Activated T-cell treated with anti-CD3 and anti-CD28 coated beads, Interleukin-2, amount 50 U/mL, for 72 hours (primary cell): ENCODE measurements at places on chromosomes 7 and 10.

DNA sequence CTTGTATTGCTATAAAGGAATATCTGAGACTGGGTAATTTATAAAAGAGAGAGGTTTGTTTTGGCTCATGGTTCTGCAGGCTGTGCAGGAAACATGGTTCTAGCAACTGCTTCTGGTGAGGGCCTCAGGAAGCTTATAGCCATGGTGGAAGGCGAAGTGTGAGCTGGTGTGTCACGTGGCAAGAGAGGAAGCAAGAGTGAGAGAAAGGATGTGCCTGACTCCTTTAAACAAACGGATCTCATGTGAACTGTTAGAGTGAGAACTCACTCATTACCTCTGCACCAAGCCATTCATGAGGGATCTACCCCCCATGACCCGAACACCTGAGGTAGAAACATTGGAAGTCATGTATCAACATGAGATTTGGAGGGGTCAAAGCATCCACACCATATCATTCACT is 7.7 kb upstream of the ITPRIP start:
- DNase-seq = no peak

- no peak for DNase-seq
These were observed 744.9 kb downstream of the ANKRD7 start for GRCh38 chr7:118969370-118969769.

DNA sequence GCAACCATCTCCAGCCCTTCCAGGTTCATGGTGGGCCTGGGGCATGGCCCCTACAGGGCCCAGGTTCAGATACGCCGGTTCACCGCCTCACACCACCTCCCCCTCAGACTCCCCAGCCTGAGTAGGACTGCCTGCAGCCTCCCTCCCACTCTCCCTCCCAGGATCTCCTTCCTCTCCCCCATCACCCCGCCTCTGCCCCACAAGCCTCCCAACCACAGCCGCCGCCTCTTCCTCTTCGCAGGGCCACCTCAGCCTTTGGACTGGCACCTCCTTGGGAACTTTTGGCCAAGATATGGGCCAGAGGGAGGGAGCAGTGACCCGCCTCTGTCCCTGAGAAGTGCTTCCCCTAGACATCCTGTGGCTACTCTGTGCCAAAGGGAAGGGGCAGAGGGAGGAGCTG is 9.3 kb downstream of the KCNIP2 start:
- DNase-seq = peak; percentile 26

GRCh38 chr10:90889636-90890035 is 17.9 kb downstream of the RPP30 start:
- no peak for DNase-seq

- DNase-seq = no peak
These were observed 164.3 kb downstream of the CELF2 start for GRCh38 chr10:11181978-11182377.

- no peak for DNase-seq
These were observed 19.3 kb downstream of the SEPTIN7 start for GRCh38 chr7:35819954-35820703.

- DNase-seq = no peak
These were observed 84.7 kb downstream of the MMRN2 start for GRCh38 chr10:86872757-86873156.

DNA sequence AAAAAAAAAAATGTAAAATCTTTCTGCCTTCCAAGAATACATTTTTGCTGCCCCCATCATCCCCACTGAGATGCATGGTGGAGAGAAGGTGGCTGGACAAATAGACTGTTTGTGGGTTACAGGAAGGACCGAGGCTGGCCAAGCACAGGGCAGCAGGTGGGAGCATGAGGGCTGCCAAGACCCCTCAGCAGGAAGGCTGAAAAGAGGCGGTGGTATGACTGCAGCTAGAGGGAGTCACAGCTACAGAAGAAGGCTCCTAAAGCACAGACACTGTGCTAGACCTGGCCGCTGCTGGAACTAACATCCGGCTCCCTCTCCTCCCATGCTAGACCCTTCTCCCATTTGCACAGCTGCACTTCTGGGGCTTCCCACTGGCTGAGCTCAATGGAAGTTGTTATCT is 289.6 kb downstream of the TCERG1L start:
- DNase-seq = no peak

- DNase-seq = no peak
These were observed 847.3 kb downstream of the NRG3 start for GRCh38 chr10:82722273-82722672.

DNA sequence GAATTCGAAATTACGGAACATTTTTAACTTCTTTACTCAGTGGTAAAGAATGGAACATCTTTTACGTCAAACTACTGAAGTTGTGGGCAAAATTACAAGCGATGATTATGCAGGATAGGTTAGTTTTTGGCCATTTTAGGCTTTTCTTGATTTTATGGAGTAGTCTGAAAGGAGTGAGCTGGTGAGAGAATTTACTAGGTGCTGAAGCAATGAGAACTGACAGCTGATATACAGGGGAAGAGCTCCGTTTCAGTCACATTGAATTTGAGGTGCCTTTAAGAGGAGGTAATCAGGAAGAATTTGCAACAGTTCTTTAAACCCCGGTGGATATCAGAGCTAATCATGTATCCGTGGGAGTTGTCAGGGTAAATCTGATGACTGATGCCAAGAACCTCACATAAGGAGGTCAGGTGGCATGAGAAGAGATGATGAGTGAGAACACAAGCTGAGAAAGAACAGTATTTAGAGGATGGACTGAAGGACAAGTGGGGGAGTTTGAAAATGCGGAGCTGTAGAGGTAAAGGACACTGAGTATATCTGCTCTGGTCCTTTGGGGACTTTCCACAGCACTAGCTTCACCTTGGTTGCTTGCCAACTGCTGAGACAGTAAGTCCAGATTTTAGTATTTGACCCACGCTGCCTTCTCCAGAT is 104.3 kb downstream of the AHR start:
- DNase-seq = peak; percentile 18

- DNase-seq = no peak
These were observed 497.4 kb downstream of the GRM8 start for GRCh38 chr7:126755381-126755780.

DNA sequence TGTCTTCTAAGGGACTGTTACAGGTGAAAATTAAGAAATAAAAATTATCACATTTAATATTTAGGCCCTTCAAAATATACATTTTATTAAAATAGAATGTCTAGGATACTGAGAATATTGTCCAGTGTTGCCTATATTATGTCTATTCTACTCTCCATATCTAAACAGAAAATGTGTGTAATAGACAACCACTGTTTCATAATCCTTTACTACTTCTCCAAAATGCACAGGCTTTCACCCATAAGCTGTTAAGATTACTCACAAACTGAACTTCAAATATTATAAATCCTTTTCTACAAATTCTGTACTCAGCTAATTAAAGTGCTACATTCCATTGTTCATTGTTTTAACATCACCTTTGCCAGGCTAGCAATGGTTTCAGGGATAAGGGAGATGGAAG is 56.7 kb upstream of the TFEC start:
- no peak for DNase-seq
